ENCODE measurements at places on chromosomes 3 and 15. TPM values are rescaled to one million over a fixed set of nuclear protein-coding genes. Genes with fewer than 3 reads are reported as not detected.

The CASR gene
- not detected for total RNA-seq

The PLA2G4D gene
- total RNA-seq = not detected

The P2RY14 gene
- total RNA-seq = not detected

The CYP8B1 gene
- not detected for total RNA-seq

The MIX23 gene
- 33.6 TPM for total RNA-seq

The CDCP1 gene
- total RNA-seq = 9.1 TPM

The ATP2C1 gene
- 116 TPM for total RNA-seq

The IL17RE gene
- total RNA-seq = 1.5 TPM

The PRSS50 gene
- total RNA-seq = not detected

The SLC22A13 gene
- total RNA-seq = 1.2 TPM

The MEX3B gene
- 3.2 TPM for total RNA-seq

The THSD4 gene
- 31.3 TPM for total RNA-seq

Measured in smooth muscle cell of trachea (primary cell).